ENCODE measurements at places on chromosomes 13 and 19.

- no peak for DNase-seq
Measured at GRCh38 chr19:53333066-53333462, 485 bp upstream of the ZNF845 start.

GRCh38 chr13:36107521-36107920 is 23.7 kb downstream of the DCLK1 start:
- DNase-seq: no peak

DNA sequence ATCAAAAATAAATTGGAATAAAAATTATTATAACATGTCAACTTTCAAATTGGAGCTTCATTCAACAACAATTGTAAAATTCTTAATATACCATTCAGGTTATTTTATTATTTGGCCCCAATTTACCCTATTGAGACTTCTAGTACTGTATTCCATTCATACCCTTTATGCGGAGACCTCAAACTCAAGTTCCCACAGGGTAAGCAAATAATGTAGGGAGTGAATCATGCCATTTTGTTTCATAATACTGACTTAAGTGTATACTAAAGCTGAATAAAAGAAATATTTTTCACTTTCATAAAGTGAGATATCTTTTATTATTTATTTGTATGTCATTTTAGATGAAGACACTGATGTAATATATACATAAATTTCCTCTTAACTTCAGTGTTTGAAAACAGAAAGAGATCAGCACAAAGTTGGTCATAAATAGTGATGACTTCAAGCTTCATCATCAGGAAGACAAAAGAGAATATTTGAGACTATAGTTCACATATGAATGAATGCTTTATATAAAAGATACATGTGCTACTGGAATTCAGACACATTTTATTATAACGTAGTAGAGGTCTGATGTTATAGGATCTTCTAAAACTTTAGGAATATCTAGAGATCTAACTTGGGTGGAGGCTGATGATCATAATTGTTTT is 894.4 kb upstream of the PCDH9 start:
- no peak for DNase-seq

- no peak for DNase-seq
Measured at GRCh38 chr13:113724016-113724758, 34.8 kb upstream of the TMEM255B start.

DNA sequence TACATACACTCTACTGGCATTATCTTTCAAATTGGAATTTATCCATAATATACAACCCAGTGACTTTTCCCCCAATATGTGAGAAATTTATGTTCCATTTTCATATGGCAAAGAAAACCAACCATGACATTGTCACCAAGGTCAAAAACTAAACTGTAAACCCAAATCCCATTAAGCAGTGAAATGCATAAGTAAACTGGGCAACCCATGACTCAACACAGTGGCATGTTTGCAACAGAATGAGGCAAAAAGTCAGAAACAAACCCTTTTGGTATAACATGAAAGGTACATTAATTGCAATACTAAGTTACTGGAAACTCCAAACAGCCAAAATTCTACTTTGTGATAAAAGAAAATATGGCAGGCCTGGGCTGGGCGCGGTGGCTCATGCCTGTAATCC is 4.9 kb downstream of the ZNF878 start:
- DNase-seq: no peak
